ENCODE measurements at places on chromosomes 2 and 18.

GRCh38 chr2:171318463-171318934 is 115.3 kb downstream of the METTL8 start:
- no peak for DNase-seq
- H3K4me3 ChIP-seq: no peak overlapping the region
- H3K27ac ChIP-seq: no peak overlapping the region
- H3K36me3 ChIP-seq: peaks cover 5% of the 10 kb centered on the region
- peaks cover 15% of the 10 kb centered on the region for H3K4me1 ChIP-seq

DNA sequence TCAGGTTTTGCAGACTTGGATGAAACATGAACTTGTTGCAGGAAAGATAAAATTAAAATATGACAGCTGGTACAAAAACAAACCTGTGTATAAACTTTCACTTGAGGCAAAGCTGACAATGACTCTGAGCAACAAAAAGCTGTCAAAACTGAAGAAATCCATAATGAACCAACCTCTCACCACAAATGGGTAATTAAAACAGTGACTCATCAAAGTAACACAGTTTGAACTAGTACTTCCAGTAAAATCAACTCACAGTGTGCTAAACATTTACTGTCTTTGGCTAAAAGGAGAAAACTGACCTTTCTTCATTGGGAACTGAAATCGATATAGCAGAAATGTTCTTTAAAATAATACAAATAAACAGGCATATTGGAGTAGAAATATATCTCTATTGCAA is 209.7 kb downstream of the WDPCP start:
- no peak overlapping the region for H3K27ac ChIP-seq
- no peak for DNase-seq
- no peaks in the 10 kb centered on the region for H3K4me1 ChIP-seq
- no peaks in the 10 kb centered on the region for H3K36me3 ChIP-seq
- H3K27me3 ChIP-seq: no peaks in the 10 kb centered on the region

GRCh38 chr2:53942280-53942679 is 28.5 kb downstream of the PSME4 start:
- no peak overlapping the region for H3K27ac ChIP-seq
- no peak overlapping the region for H3K4me3 ChIP-seq
- no peak for DNase-seq
- peaks cover 26% of the 10 kb centered on the region for H3K4me1 ChIP-seq

- no peaks in the 10 kb centered on the region for H3K4me1 ChIP-seq
- no peaks in the 10 kb centered on the region for H3K27me3 ChIP-seq
- no peak overlapping the region for H3K4me3 ChIP-seq
- H3K27ac ChIP-seq: no peak overlapping the region
- no peaks in the 10 kb centered on the region for H3K36me3 ChIP-seq
These were observed 1739.1 kb upstream of the PIK3C3 start for GRCh38 chr18:40215979-40216378.

- H3K27me3 ChIP-seq: no peaks in the 10 kb centered on the region
- no peak for DNase-seq
- H3K27ac ChIP-seq: no peak overlapping the region
- peaks cover 4% of the 10 kb centered on the region for H3K36me3 ChIP-seq
- H3K4me1 ChIP-seq: no peaks in the 10 kb centered on the region
These were observed 36.2 kb downstream of the CCDC178 start for GRCh38 chr18:33404244-33404873.

GRCh38 chr2:69926849-69927515 is 12.1 kb downstream of the MXD1 start:
- peaks cover 8% of the 10 kb centered on the region for H3K36me3 ChIP-seq
- no peak overlapping the region for H3K27ac ChIP-seq
- H3K4me1 ChIP-seq: peaks cover 8% of the 10 kb centered on the region

DNA sequence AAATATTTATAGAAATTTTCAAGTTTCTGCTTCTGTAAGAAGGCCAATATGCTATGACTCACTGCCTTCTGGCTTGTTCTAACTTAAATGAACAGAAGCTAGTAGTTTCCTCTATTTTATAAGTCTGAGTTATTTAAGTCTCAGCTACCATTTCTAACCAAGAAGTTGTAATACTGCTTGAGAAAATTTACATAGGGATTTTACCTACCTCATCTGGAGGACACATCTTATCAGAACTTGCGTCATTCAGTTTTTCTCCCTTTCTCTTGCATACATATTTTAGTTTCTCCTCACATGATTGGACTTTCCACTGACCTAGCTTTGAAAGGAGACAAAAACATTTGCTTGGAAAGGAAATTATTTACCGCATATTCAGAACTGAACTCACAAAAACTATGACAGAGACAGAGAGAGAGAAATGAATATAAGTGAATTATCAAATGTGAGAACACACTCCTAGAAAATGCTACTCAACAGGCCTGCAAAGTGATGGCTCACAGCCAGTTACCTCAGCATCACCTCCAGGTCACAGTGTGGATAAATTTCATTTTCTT is 81.1 kb upstream of the CD302 start:
- peaks cover 12% of the 10 kb centered on the region for H3K27me3 ChIP-seq
- peak; percentile 35 for DNase-seq
- no peaks in the 10 kb centered on the region for H3K36me3 ChIP-seq
- H3K4me3 ChIP-seq: no peak overlapping the region
- no peak overlapping the region for H3K27ac ChIP-seq
- peaks cover 8% of the 10 kb centered on the region for H3K4me1 ChIP-seq

- H3K27ac ChIP-seq: peak overlapping the region; percentile 76
- DNase-seq: peak; percentile 49
- no peak overlapping the region for H3K4me3 ChIP-seq
- H3K4me1 ChIP-seq: peaks cover 46% of the 10 kb centered on the region
- H3K36me3 ChIP-seq: no peaks in the 10 kb centered on the region
These were observed 55.2 kb upstream of the COBLL1 start for GRCh38 chr2:164896634-164897355.

- H3K27ac ChIP-seq: no peak overlapping the region
- H3K4me3 ChIP-seq: no peak overlapping the region
- peaks cover 27% of the 10 kb centered on the region for H3K4me1 ChIP-seq
- DNase-seq: no peak
These were observed 4.3 kb upstream of the RBM43 start for GRCh38 chr2:151265991-151266390.

DNA sequence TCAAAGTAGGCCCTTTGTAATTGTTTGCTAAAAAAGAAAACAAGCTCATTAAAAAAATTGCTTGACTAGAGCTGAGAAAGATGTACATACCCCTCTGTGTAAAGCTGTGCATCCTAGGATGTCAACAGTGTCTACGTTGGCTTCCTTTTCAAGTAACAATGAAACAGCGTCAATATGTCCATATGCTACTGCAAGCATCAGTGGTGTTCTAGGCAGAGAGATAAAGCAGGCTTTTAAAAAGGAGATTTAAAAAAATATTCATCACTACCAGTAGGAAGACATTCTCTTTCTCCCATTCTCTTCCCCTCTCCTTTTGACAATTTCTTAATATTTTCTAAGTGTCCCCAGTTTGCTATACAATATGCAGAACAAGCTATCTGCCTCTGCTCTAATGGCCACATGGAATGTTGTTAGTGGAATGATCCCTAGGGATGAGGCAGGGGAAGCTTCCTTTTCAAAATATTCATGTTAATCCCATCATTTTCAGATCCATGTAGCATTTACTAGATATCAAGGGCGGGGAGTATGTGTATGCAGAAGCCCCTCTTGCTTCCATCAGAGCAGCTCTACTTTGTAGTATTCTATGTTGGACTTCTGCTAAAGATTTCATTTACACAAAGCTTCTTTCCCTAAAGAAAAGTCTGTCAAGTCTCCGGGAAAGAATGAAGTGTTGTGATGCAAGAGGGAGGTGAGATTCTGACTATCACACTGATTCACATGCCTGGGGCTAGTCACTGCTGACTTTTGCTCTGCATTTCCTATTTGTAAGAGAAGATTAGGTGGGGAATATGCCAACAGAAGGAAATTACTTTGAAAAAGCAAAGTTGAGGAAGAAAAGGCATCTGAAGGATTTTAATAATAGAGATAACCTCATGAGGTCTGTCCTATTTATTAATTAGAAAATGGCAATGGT is 81.5 kb upstream of the PGAP1 start:
- H3K4me1 ChIP-seq: peaks cover 27% of the 10 kb centered on the region
- peak; percentile 49 for DNase-seq
- H3K36me3 ChIP-seq: no peaks in the 10 kb centered on the region
- no peaks in the 10 kb centered on the region for H3K27me3 ChIP-seq
- peak overlapping the region; percentile 60 for H3K27ac ChIP-seq

DNA sequence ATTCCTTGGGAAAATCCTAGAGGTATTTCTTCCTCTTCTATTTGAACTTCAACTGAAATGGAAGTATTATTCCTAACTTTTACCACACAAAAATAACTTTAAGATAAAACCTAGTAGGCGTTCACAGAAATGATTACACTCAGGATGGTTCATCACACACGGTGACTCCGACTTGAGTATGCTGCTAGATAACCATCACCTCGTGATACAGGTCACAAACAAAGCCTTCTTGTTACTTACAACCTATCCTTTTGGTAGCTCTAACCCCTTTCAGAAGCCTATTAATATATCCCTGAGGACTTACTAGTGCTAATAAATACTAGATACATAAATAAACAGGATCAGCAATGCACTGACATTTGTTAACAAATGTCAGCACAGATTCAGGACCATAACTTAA is 101.0 kb upstream of the DNER start:
- peaks cover 40% of the 10 kb centered on the region for H3K4me1 ChIP-seq
- peak; percentile 36 for DNase-seq
- peaks cover 23% of the 10 kb centered on the region for H3K36me3 ChIP-seq
- no peaks in the 10 kb centered on the region for H3K27me3 ChIP-seq
- H3K27ac ChIP-seq: peak overlapping the region; percentile 89

- peak overlapping the region; percentile 41 for H3K4me3 ChIP-seq
- H3K27me3 ChIP-seq: no peaks in the 10 kb centered on the region
- no peaks in the 10 kb centered on the region for H3K36me3 ChIP-seq
These were observed 102.6 kb downstream of the VSNL1 start for GRCh38 chr2:17643031-17643615.

GRCh38 chr2:237118025-237118424 is 32.3 kb downstream of the COPS8 start:
- no peaks in the 10 kb centered on the region for H3K36me3 ChIP-seq
- no peak overlapping the region for H3K27ac ChIP-seq
- H3K4me3 ChIP-seq: no peak overlapping the region
- peaks cover 45% of the 10 kb centered on the region for H3K4me1 ChIP-seq
- no peaks in the 10 kb centered on the region for H3K27me3 ChIP-seq

- peaks cover 7% of the 10 kb centered on the region for H3K36me3 ChIP-seq
- no peak overlapping the region for H3K27ac ChIP-seq
- H3K4me3 ChIP-seq: no peak overlapping the region
- no peak for DNase-seq
- peaks cover 6% of the 10 kb centered on the region for H3K4me1 ChIP-seq
These were observed 18.8 kb downstream of the TM4SF20 start for GRCh38 chr2:227360351-227360750.

DNA sequence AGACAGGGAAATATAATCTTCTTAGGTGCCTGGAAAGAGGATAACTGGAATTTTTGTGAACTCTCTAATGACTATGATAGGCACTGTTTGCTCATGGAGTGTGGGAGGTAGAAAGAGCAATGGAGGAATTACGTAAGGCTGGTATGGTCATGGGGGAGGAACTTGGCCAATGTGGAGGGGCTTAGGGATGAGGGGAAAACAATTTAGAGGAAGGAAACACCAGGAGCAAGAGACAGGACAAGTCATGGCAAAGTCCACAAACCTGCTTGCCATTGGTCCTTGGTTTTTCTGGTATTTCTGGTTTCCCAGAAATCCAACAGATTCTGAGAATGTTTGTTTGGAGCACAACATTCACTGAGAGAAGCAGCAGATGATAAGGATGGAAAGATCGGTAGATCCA is 274.2 kb downstream of the DYSF start:
- no peak for DNase-seq
- H3K27ac ChIP-seq: no peak overlapping the region
- peaks cover 27% of the 10 kb centered on the region for H3K27me3 ChIP-seq
- no peaks in the 10 kb centered on the region for H3K4me1 ChIP-seq
- no peak overlapping the region for H3K4me3 ChIP-seq

DNA sequence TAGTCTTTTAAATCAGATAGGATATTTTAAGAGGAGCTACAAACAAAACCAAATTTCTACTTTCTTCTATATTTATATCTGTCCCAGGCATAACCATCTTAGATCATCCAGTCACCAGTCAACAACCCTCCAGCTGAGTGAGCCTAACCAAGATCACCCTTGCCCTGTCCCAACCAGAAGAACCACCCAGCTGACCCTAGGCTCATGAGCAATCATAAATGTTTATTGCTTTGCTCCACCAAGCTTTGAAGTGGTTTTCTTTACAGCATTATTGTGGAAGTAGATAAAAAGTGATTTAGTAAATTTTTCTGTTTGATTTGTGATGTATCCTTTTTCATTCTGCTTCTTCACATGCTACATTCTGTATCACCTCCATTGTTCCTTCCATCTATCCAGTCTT is 167.2 kb upstream of the PIEZO2 start:
- peaks cover 17% of the 10 kb centered on the region for H3K4me1 ChIP-seq
- DNase-seq: no peak
